Mesendoderm (in vitro differentiated cells): ENCODE measurements at places on chromosomes 6 and 20.
A peak's percentile ranks its signal among the peaks of the same experiment; 100 is the strongest.

DNA sequence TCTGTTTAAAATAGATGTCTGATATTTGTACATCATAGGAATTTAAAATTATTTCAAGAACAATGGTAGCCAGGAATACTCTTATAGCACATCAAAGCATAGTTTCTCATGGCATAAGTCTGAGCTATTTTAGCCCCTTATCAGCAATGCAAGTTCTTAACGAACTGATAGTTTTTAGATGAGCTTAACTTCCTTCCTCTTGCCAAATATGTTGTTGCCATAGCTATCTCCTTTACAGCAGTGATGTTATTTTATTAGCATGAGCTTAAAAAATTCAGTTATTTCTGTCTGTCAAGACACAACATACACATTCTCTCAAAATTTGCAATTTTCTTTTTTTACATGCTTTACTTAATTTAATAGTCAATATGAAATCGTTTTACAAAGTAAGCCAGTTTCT lies 867.2 kb downstream of the PHF3 start:
- H3K27me3 ChIP-seq = no peaks in the 10 kb centered on the region
- no peaks in the 10 kb centered on the region for H3K36me3 ChIP-seq
- H3K4me1 ChIP-seq = no peaks in the 10 kb centered on the region
- H3K4me3 ChIP-seq = no peak overlapping the region
- DNase-seq = peak; percentile 36

DNA sequence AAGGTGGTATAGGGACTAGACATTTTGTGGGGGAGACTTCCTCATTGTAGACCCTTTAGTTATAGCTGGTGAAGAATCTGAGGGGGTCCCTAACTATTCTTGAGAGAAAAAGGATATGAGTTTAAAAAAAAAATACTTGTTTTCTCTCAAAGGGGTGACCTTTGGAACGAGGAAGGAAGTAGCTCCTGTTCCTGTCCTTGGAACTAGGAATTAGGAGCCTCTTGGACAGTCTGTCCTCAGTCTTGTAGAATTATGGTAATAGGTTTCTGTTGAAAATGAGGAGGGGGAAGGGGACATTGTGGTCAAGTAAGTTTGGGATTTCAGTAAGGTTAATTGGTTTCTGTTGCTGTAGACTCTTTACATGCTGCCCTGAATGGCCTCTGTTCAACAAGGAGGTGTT lies 56.5 kb downstream of the PLEKHG1 start:
- no peaks in the 10 kb centered on the region for H3K27me3 ChIP-seq
- no peaks in the 10 kb centered on the region for H3K4me1 ChIP-seq
- DNase-seq = no peak
- no peak overlapping the region for H3K27ac ChIP-seq

DNA sequence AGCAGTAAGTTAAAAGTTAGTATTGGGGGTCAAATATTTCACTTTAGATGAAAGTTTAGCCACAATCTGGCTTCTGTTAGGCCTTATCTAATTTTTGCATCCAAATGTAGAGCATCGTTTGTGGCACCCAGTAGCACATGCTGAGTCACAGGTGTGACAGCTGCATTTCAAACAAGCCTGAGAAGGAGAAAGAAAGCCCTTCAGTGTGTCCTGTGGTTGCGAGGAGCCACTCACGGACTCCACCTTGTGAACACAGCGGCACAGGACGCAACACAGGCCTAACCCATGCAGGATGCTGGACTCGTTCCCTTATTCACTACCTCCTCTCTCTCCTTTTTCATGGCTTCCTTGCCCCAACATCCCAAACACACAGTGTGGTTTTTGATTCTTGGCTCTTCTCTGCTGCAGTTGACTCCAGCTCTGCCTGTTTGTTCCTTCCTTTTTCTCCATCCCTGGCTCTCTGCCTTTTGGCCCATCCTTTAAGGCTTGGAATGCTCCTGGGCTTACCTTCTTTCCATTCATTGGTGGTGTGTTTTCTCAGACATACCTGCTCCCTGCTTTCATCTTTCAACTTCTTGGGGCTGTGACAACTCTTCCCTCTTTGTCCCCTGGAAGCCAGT lies 124.2 kb downstream of the SLC16A10 start:
- no peaks in the 10 kb centered on the region for H3K36me3 ChIP-seq
- H3K27ac ChIP-seq = no peak overlapping the region
- peak; percentile 28 for DNase-seq
- no peaks in the 10 kb centered on the region for H3K27me3 ChIP-seq
- no peak overlapping the region for H3K4me3 ChIP-seq
- peaks cover 3% of the 10 kb centered on the region for H3K4me1 ChIP-seq

DNA sequence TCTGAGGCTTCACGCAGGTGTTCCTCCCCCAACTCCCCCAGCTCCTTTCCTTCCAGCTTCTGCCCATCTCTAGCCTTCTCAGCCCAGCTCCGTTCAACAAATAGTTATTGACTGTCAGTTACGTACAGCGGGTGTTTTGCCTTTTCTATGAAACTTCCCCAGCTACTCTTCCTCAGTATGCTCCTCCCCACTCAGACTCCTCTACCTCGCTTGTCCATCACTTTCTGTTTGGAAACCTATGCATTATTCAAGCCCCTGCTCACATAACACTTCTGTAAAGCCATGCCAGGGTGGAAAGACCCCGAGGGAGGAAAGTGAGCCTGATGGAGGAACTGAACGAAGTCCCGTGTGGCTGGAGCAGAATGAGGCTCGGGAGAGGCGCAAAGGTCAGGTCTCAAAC lies 44.2 kb upstream of the NR2E1 start:
- H3K27ac ChIP-seq = no peak overlapping the region
- H3K4me1 ChIP-seq = peaks cover 5% of the 10 kb centered on the region
- no peak for DNase-seq
- H3K36me3 ChIP-seq = no peaks in the 10 kb centered on the region

DNA sequence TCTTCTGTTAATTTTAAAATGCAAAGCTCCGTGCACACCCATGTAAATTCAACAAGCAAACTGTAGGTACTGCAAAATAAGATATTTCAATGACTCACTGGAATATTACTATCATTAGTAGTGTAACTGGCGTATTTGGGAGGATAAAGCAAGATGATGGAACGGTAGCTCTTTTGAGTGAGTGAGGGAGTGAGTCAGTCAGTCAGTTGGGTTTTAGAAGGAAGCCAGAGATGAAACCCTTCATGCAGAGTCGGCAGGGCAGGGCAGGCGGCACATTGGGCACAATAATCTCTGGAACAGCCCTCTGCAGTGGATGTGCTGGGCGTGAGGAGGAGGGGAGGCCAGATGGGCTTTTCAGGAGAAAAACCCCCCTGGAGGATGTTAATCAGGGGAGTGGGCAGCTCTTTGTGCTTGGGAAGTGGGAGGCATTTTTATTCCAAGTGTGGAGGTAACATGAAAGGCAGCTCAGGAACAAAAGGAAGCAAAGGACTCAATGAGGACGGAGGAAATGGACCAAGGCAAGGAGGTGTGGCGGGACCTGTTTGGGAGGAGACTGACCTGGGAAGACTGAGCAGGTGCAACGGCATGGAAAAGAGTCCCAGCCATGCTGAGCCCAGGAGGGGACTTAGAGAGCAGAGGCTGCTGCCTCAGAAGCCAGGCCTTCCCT lies 171.2 kb downstream of the ZDHHC14 start:
- no peak overlapping the region for H3K27ac ChIP-seq
- peaks cover 2% of the 10 kb centered on the region for H3K4me1 ChIP-seq
- peak; percentile 34 for DNase-seq
- no peak overlapping the region for H3K4me3 ChIP-seq
- H3K27me3 ChIP-seq = no peaks in the 10 kb centered on the region
